ENCODE measurements at places on chromosomes 1 and 21.
A peak's percentile ranks its signal among the peaks of the same experiment; 100 is the strongest.

GRCh38 chr21:42486531-42486930, 9.5 kb downstream of the RSPH1 start:
- DNase-seq, result no peak

GRCh38 chr1:170558731-170559130, 26.8 kb downstream of the GORAB start:
- DNase-seq, result no peak

DNA sequence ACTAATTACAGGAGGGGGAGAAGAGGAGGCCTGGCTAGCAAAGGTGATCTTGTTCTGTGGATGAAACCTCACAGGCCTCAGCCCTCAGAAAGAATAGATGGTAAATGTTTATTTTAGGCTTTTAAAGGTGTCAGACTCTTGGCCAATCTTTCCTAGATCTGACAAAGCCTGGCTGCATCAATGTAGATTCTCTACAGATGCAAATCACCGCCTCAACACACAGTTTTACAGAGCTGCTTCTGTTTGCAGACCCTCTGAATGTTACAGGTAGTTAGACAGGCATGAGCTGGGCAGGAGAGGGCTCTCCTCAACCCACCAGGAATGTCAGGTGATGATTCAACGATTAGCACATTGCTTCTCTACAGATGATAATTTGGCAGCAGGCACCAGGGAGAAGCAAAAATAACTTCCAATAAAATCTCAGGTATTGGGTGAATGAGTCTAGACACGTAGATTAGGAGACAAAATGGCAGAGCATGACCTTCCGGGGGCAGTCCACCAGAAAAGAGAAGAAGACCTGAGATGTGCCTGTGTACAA, 105.4 kb upstream of the VANGL1 start:
- DNase-seq, result no peak

- DNase-seq, result peak; percentile 48
These were observed 2.5 kb downstream of the BACE2 start for GRCh38 chr21:41170442-41170841.

- no peak for DNase-seq
These were observed 554 bp downstream of the EVA1C start for GRCh38 chr21:32413015-32413504.

- no peak for DNase-seq
These were observed 51.1 kb downstream of the KCNJ6 start for GRCh38 chr21:37865156-37865555.

GRCh38 chr1:7233646-7234470, 448.6 kb downstream of the CAMTA1 start:
- DNase-seq, result no peak

GRCh38 chr1:151344291-151344690, 2.8 kb downstream of the RFX5 start:
- DNase-seq, result no peak

GRCh38 chr1:112882271-112882744, 73.7 kb downstream of the SLC16A1 start:
- no peak for DNase-seq

- no peak for DNase-seq
These were observed 83.9 kb downstream of the ADAMTS1 start for GRCh38 chr21:26761174-26761915.
